Epithelial cell of alveolus of lung (primary cell): ENCODE measurements at places on chromosomes 12 and 14. TPM values are rescaled to one million over a fixed set of nuclear protein-coding genes. Genes with fewer than 3 reads are reported as not detected.

The DCN gene
- total RNA-seq, result 142 and 1,362 TPM in 2 replicates

The CACNA2D4 gene
- total RNA-seq, result 0.39 and 1.8 TPM in 2 replicates

The SCN8A gene
- total RNA-seq, result 0.08 and 3.7 TPM in 2 replicates

The GNB3 gene
- 0.39 and 0.48 TPM in 2 replicates for total RNA-seq

The DLGAP5 gene
- 18.1 and 29.1 TPM in 2 replicates for total RNA-seq

The SLC2A14 gene
- total RNA-seq, result 0.26 TPM in 1 of 2 replicates, not detected in the other

The PMCH gene
- not detected in 2 replicates for total RNA-seq

The PPM1H gene
- total RNA-seq, result 0.08 and 0.78 TPM in 2 replicates

The GRIN2B gene
- not detected in 2 replicates for total RNA-seq

The RBMS2 gene
- 25.3 and 26.5 TPM in 2 replicates for total RNA-seq

The GMPR2 gene
- total RNA-seq, result 60.1 and 72.7 TPM in 2 replicates

The SUOX gene
- total RNA-seq, result 11.4 and 31.9 TPM in 2 replicates

The AICDA gene
- not detected in 2 replicates for total RNA-seq

The CCDC38 gene
- not detected in 2 replicates for total RNA-seq

The PRIM1 gene
- total RNA-seq, result 8.8 and 13.6 TPM in 2 replicates

The PTPRB gene
- 0.08 and 1.7 TPM in 2 replicates for total RNA-seq

The BCL11B gene
- total RNA-seq, result 0.13 and 0.16 TPM in 2 replicates

The ACOT4 gene
- 0.88 and 1.7 TPM in 2 replicates for total RNA-seq

The KLRC2 gene
- total RNA-seq, result not detected in 2 replicates
